AG09309 (cell line): ENCODE measurements at places on chromosomes 3 and 15.

GRCh38 chr15:94225616-94226015, 5.7 kb upstream of the MCTP2 start:
- no peak for DNase-seq

DNA sequence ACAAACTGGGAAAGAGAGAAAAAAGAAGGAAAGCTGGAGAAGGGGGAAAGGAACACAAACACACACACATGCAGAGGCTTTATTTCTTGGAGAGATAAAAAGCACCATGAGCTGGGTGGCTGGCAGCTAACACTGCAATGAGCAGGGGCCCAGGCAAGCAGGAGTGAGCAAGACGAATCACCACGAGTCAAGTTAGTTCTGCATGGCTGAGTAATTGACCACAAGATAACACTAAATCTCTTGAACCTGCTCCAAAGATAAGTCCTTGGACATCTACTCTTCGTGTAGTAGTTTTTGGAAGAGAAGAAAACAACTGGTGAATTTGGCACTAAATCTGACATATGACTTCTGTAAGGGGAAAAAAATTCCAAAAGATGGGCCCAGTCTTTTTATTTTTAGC, 100.9 kb downstream of the MYO5A start:
- peak; percentile 57 for DNase-seq

GRCh38 chr3:41167722-41168497, 31.4 kb upstream of the CTNNB1 start:
- no peak for DNase-seq

DNA sequence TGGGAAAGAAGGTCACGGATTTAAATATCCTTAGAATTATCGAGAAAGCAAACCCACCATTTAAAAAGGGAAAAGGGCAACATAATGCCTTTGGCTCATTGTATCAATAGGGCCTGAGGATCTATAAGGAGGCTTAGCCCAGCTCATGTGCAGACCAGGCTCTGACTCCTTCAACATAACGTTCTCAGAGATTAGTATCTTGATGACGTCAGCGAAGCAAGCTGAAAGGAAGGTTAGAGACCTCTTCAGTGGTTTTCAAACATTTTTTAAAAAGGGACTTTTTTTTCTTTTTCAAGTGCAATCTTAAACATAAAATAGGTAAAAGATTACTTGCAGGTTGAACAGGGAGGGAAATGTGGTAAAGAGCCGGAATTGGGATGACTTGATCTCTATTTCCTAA, 463.9 kb upstream of the ADAMTS9 start:
- DNase-seq = no peak

DNA sequence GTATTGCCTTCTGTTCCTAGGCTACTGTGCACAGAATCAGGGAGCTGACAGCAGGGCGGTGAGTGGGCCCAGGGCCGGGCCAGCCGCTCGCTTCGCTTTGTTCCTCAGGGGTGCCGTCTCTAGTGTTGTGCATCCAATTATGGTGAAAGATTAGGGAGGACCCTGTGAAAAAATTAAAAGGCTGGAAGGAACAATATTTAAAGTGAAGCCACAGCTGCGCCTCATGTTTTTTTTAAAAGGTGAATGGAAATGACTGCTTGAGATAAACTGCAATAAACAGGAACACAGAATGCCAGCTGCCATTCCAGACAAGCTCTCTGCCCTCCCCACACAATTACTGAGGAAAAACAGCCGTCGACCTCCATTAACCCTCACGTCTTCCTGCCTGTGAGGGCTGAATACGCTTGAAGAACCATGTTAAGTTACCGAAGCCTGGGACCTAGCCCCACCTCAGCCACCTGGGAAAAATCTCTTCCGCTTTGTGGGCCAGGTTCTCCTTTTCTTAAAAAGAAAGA, 132.0 kb upstream of the IL12A start:
- no peak for DNase-seq

DNA sequence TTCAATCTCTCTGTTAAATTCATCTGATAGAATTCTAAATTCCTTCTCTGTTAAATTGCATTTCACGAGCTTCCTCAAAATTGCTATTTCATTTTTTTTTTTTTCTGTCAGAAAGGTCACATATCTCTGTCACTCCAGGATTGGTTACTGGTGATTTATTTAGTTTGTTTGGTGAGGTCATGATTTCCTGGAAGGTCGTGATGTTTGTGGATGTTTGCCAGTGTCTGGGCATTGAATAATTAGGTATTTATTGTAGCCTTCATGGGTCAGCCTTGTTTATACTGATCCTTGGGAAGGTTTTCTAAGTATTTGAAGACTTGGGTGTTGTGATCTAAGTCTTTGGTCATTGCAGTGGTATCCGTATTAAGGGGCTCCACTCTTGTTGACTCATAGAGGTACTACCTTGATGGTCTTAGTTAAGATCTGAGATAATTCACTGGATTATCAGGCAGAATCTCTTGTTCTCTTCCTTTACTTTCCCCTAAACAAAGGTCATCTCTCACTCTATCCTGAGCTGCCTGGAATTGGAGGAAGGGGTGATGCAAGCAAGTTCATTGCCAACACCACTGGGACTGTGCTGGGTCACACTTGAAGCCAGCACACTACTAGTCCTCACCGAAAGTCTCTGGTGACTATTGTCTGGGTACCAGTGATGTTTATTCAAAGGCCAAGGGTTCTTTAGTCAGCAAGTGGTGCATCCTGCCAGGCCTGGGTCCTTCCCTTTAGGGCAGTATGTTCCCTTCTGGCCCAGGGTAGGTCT, 231.1 kb downstream of the GBE1 start:
- DNase-seq = no peak

DNA sequence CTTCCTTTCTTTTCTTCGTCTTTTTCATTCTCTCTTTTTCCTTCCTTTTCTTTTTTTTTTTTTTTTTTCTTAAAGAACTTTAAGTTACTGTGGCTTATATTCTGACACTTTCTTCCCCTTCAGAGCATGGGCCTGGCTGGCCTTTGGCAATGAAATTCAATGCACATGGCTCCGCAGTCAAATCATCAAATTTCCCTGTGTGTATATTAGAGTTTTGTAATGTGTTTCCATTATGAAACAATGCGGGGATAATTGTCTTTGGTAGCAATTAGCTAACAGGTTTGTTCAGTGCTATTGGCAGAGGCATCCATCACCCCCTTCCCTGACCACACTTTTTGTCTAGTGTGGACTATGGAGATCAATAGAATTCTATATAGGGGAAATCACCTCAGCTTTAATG, 80.5 kb downstream of the CDIN1 start:
- DNase-seq = no peak
